ENCODE measurements at places on chromosomes 12 and 14.

DNA sequence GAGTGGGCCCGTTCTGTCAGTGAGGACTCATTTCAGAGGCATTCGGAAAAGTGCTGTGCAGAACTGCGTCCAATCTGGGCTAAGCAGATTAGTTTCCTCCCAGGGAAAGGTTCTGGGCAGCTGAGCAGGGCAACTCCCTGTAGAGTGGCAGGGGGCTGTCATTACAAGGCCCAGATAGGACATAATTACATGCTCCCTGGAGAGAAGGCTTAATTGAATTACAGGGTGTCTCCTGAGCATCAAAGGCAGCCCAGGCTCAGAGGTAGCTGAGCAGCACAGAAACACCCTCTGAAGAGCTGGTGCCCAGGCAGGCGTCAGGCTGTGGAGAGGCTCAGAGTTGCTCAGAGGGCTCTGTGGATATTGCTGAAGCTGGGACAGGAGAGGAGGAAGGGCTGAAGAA, 36.0 kb downstream of the SLC8A3 start:
- DNase-seq, result no peak

DNA sequence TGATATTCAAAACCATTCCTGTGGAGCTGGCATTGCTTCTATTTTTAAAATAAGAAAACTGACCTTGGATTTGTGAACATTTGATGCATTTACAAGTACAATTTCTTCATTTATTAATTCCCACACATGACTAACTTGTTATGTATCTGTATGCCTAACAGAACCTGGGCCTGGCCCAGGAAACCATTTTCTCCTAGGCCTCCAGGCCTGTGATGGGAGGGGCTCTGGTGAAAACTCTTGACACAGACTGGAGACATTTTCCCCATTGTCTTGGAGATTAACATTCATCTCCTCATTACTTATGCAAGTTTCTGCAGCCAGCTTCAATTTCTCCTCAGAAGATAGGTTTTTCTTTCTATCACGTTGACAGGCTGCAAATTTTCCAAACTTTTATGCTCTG, 42.0 kb downstream of the GLIPR1L2 start:
- no peak for DNase-seq

GRCh38 chr14:79564371-79564770, 646.9 kb downstream of the DIO2 start:
- DNase-seq, result no peak

DNA sequence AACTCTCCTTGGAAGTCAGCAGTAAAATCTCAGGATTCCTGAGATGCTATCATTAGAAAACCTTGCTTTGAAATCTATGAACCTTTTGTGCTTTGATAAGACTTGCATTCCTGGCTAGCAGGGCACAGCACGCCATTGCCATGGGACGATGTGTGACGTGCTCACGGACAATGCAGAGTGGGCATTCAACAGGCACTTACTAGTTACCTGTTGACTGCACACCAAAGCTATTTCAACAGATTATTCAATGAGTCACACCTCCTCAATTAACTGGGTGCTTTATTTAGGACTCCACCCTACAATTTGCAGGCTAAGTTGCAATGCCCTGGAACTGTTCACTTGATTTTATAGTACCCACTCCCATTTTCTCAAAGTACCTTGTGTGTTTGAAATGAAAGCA, 11.3 kb downstream of the NOS1 start:
- DNase-seq, result no peak

GRCh38 chr12:3542911-3543310, 51.9 kb downstream of the PRMT8 start:
- no peak for DNase-seq

GRCh38 chr12:105764216-105764835, 374.4 kb downstream of the NUAK1 start:
- no peak for DNase-seq
